ENCODE measurements at places on chromosomes 16 and 17. TPM values are rescaled to one million over a fixed set of nuclear protein-coding genes. Genes with fewer than 3 reads are reported as not detected.

PLCG2 gene
- total RNA-seq = 31.2 TPM

GRCh38 chr17:82031885-82032627 is 578 bp downstream of the RAC3 start:
- DNase-seq = no peak

DNA sequence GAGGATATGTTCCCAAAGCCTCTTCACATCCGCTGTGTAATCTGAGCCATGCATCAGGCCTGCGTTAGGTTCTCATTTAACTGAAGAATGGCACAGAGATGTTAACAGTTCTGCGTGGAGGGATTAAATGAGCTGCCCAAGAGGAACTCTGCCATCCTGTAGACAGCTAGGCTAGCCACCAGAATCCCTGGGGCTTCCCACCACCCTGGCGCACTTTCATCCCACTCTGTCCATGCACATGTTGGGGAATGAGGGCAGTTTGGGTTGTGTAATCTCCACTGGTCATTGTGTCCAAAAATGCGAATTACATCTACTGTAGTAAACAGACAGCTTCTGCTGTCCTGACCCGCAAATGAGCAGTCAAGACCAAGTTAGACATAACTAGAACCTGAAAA is 1.0 kb upstream of the GLG1 start:
- no peak for DNase-seq

DNA sequence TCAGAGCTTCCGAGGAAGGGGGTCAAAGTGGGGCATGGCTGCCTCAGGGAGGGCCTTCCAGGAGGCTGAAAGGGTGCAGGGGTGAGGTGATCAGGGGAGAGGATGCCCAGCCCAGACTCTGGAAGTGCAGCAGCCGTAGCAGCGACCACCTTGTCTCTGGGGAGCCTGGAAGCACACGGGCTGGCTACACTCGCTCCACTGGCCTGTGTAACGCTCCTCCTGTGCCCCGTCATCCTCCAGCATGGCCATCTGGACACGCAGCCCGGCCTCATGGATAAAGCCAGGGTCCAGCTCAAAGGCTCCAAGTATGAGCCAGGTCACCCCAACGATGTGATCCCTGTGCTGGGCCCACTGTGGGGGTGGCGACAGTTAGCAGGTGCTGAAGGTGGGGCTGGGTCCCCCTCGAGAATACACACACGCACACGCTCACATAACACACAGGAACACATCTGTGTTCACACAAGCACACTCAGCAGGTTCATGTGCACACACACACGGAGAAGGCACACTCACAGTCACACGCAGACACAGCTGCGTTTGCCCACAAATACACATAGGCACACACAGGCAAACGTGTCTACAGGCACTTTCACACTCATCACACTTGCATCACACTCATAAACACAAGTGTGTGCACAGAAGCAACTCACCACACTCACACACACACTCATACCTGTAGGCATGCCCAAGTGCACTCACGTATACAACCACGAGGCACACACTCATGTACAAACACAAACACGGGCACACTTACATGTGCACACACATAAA is 19.3 kb downstream of the POLR3K start:
- no peak for DNase-seq

DNA sequence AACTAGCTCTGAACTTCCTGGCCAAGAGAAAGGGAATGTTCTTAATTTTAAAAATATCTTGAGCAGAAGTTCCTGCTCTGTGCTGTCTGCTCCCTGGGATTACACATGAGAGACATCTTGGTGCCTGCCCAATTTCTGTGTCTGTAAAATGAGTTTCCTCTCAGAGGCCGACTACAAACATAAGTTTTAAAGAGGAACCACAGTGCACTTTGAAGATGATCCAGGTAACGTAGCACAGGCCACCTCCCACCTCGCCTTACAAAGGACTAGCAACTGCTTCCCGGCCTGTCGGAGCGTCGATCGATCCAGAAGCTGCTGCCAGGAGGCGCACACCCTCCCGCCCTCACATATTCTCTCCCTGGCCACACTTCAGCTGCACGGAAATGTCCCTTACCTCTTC is 55.0 kb upstream of the ATP2A3 start:
- no peak for DNase-seq

GRCh38 chr17:79838522-79839274 is 542 bp downstream of the CBX4 start:
- DNase-seq = no peak

Measured in HCT116 (cell line).